ENCODE measurements at places on chromosomes 13 and 19.

- no peak for DNase-seq
Observed at GRCh38 chr13:25478186-25478585, 106.4 kb downstream of the ATP8A2 start.

- DNase-seq, result peak; percentile 27
Observed at GRCh38 chr13:46211116-46211482, 629 bp upstream of the LRRC63 start.

GRCh38 chr13:74865656-74866055 is 616.3 kb downstream of the TBC1D4 start:
- DNase-seq, result no peak

GRCh38 chr13:38872693-38873092 is 117.9 kb downstream of the STOML3 start:
- DNase-seq, result peak; percentile 6

GRCh38 chr13:51501592-51502152 is 48.8 kb upstream of the INTS6 start:
- DNase-seq, result no peak

DNA sequence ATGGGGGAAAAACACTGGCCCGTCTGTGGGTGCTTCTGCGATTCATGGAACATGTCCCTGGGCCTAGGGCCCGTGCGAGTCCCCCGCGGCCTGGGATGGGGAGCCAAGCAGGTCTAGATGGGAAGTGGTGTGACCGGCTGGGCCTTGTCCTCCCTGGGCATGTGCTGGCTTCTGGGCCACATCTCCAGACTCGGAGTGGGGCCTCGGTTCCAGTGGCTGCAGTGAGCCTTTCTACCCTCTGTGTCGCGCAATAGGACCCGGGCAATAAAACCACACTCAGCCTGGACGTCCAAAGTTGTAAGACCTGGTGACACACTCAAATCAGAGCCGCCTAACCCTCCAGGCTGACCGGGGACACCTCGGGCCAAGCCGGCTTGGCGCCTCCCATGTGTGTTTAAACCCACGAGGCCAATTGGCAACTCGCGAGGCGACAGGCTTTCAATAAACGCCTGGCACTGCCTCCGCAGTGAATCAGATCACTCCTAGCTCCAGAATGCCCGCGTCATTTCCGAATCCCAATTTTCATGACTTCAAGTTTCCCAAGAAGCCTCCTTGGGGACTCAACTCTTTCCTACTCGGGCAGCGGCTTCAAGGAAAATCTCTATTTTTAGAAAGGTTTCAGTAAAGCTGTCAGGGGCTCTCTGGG is 57.3 kb downstream of the KLF2 start:
- no peak for DNase-seq

DNA sequence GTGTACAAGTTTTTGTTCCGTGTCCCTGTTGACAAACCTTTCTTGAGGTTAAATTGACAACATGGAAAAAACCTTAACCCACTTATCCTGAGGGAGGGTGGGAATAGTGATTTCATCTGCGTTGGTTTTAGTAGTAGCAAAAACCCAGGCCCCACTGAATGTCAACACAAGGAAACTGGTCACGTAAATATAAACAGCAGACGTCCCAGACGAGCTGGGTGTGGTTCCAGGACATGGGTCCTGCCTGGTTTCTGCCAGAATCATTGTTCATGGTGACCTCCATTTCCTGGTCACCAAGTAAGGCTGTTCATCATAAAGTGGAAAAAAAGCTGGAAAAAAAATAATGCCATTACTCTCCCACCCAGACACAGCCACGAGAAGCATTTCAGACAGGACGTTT is 16.9 kb upstream of the F2RL3 start:
- DNase-seq, result no peak

- no peak for DNase-seq
Observed at GRCh38 chr19:10292789-10293636, 3.3 kb downstream of the ICAM5 start.

- DNase-seq, result no peak
Observed at GRCh38 chr13:66482836-66483235, 747.3 kb downstream of the PCDH9 start.

DNA sequence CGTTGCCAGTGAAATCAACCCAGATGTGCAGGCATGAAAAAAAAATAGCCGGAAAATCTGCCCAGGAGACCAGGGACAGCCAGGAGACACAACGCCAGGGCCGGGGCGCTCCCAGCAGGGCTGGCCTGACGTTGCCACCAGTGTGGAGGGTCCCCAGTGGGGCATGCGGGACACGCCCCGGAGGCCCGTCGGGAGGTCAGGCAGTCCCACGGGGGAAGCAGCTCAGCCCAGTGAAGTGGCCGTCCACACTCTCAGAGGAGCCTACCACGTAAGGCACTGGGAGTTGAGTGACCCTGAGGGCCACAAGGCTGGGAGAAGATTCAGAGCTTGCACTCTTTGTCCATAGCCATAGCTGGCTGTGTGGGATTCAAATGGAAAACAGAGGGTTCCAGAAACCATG is 53.2 kb upstream of the GAS6 start:
- DNase-seq, result no peak

- peak; percentile 4 for DNase-seq
Observed at GRCh38 chr19:19464339-19465098, 50.8 kb downstream of the TSSK6 start.

GRCh38 chr19:7393459-7393858 is 44.7 kb downstream of the ARHGEF18 start:
- DNase-seq, result no peak

DNA sequence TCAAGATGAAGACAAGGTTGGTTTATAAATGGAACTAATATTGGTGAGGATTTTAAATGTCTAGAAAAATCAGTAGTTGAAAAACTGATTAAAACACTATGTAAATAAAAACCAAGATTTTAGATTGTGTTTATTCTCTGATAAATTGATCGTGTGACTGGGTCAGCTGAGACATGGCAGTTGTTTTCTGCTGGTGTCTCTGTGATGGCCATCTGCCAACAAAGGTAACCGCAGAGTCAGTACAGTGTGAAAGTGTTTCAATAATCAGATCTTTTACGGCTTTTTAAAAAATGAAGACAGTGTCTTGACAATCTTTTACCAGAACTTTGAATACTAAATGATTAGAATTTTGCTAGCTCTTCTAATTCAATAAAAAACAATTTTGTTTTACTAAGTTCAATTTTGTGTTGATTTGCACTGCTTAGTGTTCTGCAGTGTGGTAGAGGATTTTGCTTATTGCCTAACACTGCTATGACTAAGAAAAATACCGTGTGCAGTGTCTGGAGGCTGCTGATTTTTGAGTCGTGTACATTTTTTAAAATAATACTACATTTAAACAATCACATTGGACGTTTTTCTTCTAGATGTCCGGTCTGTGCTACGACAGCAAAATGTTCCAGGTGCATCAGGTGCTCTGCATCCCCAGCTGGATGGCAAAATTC is 32.7 kb upstream of the GPR183 start:
- no peak for DNase-seq

- no peak for DNase-seq
Observed at GRCh38 chr13:109599901-109600657, 186.3 kb downstream of the IRS2 start.

DNA sequence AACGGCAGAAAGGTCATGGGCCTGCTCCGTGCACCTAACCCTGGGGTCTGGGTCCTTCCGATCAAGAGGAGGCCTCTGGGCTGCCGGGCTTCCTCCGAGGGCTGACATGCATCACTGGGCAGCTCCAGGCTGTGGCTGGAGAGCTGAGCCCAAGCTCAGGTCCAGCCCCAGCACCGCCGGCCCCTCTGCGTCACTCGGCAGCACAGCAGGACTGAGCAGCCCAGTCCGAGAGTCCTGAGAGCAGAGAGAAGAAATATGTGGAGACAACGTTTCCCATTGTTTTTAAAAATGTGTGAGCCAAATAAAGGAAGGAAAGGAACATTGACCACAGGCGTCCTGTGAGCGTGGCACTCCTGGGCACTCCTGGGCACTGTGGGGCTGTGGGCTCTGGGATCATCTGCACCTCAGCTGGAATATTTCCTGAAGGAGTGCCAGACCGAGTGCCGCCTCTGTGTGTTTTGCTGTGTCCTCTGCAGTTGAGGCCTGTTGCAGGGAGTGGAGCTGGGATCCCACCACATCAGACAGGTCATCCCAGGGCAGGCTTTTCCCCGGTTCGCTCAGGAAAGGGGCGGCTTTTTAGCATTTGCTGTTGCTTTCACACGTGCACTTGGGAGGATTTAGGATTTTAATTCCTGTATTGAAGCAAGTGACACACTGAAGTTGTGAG is 37.8 kb upstream of the TFDP1 start:
- DNase-seq, result no peak

GRCh38 chr13:80881942-80882445 is 541.1 kb upstream of the SPRY2 start:
- no peak for DNase-seq

GRCh38 chr19:52198678-52199077 is 8.8 kb downstream of the PPP2R1A start:
- no peak for DNase-seq

GRCh38 chr13:110250258-110250891 is 56.6 kb downstream of the COL4A1 start:
- no peak for DNase-seq

DNA sequence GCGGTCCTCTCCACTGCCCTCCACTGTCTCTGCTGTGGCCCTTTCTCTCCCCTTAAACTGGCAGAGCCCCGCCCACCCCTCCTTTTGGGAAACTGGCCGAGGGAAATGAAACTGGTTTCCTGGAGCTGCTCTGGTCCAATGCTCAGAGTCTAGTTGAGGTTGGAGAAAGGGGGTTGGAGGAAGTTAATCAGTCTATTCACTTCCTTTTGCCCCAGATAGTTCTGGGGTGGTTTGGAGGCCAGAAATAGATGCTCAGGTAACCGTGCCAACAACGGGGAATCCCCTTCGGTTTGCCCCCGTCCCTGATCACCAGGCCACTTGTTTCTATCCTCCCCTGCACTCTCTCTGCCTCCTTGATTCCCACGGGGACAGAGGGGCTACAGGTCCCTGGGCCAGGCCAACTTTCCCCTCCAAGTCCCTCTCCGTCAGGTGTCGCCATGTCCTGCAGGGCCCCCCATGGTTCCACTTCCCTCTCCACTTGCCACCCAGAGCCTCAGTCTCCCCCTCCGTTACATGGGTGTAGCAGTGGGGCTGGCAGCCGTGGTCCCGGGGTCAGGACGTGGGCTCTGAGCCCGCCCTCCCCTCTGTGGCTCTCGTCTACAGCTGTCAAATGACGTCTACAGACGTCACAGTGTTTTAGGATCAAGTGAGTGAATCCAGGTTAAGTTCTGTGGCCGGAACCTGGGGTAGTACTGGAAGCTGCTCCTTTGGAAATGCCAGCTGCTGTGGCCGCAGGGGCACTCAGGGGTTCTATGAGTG is at the start of gene IL4I1:
Gene IL4I1 (minus strand): TSS at position 25 of the 759 bp plus-strand sequence. CDS start 727 bp downstream, outside the sequence.
- no peak for DNase-seq

GRCh38 chr13:33637978-33638743 is 179.8 kb upstream of the RFC3 start:
- no peak for DNase-seq

- DNase-seq, result no peak
Observed at GRCh38 chr13:102774591-102775520, 1.3 kb upstream of the TEX30 start.

DNA sequence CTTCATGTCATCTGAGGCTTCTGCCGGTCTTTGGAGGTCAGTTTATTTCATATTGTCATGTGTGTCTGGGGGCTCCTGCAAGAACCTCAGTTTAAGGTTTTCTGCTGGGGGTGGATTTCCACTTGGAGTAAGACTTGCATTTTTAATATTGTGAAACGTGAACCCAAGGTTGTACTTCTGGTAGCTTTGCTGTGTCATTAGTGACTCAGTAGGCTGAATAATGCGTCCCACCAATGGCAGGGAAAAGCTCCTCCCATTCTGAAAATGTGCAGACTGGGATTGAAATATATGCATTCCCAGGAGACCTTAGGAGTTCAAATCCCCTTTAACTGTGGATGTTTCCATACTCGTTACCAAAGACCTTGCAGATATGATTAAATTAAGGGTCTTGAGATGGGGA is 46.2 kb downstream of the ING1 start:
- no peak for DNase-seq

GRCh38 chr19:8366961-8367326 is 3.0 kb downstream of the ANGPTL4 start:
- DNase-seq, result no peak

GRCh38 chr13:91323349-91323748 is 24.1 kb upstream of the MIR17HG start:
- no peak for DNase-seq

GRCh38 chr19:55348317-55349034 is 6.0 kb downstream of the COX6B2 start:
- no peak for DNase-seq

- no peak for DNase-seq
Observed at GRCh38 chr13:113295776-113296175, 1.3 kb upstream of the LAMP1 start.

DNA sequence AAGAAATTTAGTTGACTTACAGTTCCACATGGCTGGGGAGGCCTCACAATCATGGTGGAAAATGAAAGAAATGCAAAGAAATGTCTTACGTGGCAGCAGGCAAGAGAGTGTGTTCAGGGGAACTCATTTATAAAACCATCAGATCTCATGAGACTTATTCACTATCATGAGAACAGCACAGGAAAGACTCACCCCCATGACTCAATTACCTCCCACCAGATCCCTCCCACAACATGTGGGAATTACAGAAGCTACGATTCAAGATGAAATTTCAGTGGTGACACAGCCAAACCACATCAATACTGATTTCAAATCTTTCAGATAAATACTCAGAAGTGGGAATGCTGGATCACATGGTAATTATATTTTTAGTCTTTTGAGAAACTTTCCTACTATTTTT is 1357.9 kb downstream of the SLITRK5 start:
- no peak for DNase-seq

DNA sequence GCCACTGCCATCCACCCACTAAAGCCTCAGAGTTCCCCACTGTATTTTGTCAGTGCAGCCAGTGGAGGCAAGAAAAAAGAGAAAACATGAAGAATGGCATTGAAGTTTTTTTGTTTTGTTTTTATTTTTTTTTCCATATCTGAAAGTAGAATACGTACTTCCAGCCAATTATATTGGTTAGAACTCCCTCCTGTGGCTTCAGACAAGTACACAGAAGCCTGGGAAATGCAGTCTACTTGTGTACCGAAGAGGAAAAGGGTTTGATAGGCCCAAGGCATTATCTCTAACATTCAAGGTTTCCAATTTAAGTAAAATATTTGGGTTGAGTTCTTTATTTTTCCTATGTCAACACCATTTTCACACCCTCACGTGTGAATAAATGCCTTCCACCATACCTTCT is 696.2 kb upstream of the GPC6 start:
- DNase-seq, result no peak

DNA sequence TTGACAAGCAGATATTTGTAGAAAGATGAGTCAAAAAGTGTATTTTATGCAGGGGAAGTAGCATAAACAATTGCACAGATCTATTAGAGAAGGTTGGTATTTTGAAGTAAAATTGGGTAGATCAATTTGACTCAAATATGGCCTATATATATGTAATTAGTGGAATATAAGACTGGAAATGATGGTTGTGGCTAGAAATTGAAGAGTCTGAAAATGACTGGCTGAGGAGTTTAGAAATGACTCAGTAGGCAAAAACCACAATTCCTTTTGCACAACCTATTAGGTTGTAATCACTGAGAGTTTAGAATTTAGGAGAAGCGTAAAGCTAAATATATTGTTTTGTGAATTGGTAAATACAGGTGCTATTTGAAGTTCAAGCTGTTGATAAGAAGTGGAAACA is 622.6 kb upstream of the PCDH20 start:
- DNase-seq, result no peak

GRCh38 chr13:44395976-44396694 is 22.5 kb downstream of the SERP2 start:
- no peak for DNase-seq
